ENCODE measurements at places on chromosomes 12 and 14.
A peak's percentile ranks its signal among the peaks of the same experiment; 100 is the strongest.

DNA sequence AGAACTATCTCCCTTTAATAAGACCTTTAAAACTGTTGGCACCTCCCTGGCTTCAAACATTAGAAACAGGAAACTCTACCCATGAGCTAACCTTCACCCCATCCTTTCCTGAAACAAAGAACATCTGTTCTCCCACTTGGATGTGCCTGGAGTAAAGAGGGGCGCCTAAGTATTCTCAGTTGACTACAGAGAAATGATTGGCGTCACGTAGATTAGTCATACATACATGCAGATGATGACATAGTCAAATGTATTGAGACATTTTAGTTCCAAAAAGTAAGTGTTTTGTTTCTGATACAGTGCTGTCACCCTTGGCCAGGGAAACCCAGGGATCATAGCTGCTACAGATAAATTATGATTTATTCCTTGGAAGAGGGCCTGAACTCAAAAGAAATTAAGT lies 260.0 kb upstream of the PLEKHG7 start:
- DNase-seq: no peak

- no peak for DNase-seq
Measured at GRCh38 chr14:74583689-74584434, 28.2 kb downstream of the LTBP2 start.

- no peak for DNase-seq
Measured at GRCh38 chr14:34055157-34055950, 104.5 kb upstream of the EGLN3 start.

- DNase-seq: peak; percentile 45
Measured at GRCh38 chr12:107393043-107393717, 292.4 kb upstream of the PWP1 start.

DNA sequence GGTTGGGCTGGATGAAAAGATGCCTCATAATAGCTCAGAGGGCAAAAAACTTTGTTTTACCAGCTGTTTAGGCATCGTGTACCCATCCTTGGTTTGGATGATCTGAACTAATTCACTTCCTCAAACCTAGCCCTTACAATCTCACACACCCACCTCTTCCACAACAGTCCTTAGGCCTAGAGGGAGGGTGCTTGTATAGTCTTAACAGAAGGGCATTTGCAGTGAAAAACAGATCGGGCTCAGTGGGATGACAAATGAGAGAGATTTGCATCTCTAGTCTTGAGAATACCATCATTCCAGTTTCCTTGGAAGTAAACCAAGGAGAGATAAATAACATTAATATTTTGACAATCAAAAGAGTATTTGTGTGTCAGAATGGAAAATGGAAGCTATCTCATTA lies 11.0 kb downstream of the SLCO1A2 start:
- no peak for DNase-seq

DNA sequence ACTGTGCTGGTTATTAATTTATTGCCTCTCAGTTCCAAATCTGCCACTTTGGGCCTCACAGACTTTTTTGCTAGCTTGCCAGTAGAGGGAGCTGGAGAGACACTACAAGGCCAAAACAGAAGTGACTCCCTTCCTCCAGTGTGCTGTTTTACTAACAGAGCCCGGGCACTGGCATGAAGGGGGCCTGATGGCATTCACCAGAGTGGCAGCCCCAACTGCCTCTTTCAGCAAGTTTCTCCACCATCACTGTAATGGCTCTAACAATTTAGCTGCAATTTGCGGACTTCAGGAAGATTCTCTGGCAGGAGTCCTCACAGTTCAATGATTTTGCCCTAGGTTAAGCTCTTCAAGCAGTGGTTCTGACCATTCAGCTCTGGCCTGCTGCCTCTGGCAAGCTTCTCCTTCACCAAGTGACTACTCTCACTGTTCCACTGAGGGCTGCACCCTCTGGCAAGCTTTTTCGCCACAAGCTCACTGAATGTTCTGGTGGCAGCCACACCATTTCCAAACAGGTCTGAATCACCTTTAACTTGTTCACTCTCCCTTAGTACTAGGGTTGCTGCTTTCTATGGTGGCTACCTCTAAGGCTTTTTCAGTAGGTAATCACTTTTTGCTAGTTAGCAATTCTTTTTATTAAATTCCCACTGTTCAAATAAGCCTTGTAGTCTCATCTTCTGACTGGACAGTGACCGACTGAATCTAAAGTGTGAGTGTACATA lies 104.9 kb downstream of the ZC3H14 start:
- DNase-seq: peak; percentile 54

DNA sequence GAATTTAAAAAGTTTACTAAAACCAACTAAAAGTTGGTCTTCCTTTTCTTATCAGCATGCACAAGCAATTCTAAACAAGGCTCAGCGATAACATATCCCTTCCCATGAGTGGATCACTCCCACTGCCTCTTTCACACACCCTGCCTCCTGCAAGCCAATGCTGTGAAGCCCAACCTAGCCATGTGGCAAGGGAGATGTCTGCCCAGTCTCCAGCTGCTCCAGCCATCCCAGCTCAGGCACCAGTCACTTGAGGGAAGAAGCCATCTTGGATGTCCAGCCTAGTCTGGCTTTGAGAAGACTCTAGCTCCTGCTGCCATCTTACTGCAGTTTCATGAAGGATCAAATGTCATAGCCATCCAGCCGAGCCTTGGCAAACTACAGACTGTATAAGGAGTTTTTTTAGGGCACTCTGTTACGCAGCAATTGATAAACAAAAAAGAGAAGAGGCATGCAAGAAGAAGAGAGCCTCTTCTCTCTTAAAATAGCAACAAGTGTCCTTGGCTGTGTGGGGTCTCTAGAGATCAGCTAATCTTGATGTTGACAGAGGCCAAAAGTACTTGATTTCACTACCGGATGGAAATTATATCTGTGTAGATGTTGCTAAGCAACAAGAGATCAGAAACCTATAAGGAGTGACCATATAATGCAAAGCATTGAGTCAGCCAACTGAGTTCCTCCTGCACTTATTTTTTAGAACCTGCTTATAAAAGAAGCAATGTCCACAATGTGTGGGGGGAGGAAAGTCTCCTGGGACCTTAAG lies 108.9 kb downstream of the PTCSC3 start:
- DNase-seq: no peak

- DNase-seq: no peak
Measured at GRCh38 chr12:14193639-14194038, 171.8 kb upstream of the ATF7IP start.

DNA sequence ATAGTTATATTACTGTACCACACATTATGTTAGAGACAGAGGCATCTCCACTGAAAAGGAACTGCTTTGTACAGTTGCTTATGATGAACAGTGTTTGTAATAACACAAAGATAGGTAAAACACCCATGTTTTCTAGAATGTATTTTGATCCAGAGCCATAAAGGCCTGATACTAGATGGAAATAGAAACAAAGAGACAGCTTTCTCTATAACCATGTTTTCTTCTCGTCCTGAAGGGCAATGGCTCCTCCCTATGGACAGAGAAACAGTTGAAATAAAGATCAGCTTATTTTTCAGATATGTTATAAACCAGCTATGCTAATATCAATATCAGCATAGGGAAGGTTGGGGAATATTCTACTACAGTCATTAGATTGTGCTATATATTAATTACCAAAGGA lies 109.2 kb downstream of the ATXN7L3B start:
- no peak for DNase-seq

- DNase-seq: no peak
Measured at GRCh38 chr12:52343550-52343949, 22.4 kb upstream of the KRT83 start.

Data from CD4-positive, alpha-beta T cell treated with Interleukin-17A for 4 hours (primary cell).